Aorta (tissue), 5 donors: ENCODE measurements at places on chromosomes 7 and 10. TPM values are rescaled to one million over a fixed set of nuclear protein-coding genes. Genes with fewer than 3 reads are reported as not detected.
A peak's percentile ranks its signal among the peaks of the same experiment; 100 is the strongest.

DNA sequence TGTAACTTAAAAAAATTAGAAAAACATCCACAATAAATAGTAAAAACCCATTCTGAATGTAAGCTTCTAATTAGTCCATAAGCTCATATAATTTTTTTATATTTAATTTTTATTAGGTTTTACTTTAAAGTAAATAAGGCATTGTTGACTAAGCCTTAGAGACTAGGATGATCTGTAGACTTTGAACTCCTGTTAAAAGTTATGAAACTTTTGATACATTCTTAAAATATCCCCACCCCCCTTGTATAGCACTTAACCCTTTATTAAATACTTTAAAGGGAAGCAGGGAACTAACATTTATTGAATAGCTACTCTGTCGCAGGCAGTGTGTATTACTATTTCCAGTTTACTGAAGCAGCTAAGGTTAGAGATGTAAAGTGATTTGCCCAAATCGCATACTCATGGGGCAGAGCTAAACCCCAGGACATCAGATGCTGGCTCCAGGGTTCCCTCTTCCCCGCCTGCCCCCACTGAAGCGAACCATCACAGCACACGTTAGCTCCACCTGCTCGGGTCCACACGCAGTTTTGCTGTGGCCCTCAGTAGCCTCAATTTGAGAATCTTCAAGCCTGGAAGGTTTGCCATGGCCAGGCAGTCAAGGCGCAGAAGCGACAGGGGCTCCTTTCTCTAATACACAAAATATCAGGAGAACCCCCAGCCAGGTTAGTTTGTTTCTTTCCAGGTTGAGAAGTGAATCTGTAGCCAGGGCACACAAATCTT lies 762 bp downstream of the PON1 start:
- H3K27me3 ChIP-seq: no peaks in the 10 kb centered on the region
- no peak overlapping the region for H3K4me3 ChIP-seq
- H3K4me1 ChIP-seq: no peaks in the 10 kb centered on the region
- DNase-seq: no peak
- no peaks in the 10 kb centered on the region for H3K36me3 ChIP-seq
- no peak overlapping the region for H3K27ac ChIP-seq

- H3K27ac ChIP-seq: no peak overlapping the region
- H3K4me3 ChIP-seq: no peak overlapping the region
- H3K4me1 ChIP-seq: no peaks in the 10 kb centered on the region
- DNase-seq: no peak
- no peaks in the 10 kb centered on the region for H3K27me3 ChIP-seq
Measured at GRCh38 chr7:94042381-94042780, 38.2 kb upstream of the BET1 start.

DNA sequence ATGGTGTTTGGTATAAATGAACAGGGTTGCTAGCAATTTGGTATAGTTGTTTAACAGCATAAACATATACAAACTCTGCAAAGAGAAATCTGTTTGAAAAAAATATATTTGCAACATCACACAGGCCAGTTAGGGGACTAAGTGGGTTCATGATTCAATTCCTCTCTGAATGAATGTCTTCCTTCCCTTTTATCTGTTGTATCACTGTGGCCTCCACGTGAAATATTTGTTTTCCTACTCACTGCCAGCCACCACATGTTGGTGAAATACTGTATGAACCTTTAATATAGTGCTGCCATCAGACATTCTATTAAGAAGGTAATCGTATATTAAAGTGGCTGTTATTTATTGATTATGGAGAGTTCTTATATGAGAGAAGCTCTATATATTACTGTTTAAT lies 157.0 kb downstream of the ARID5B start:
- peaks cover 3% of the 10 kb centered on the region for H3K36me3 ChIP-seq
- no peak overlapping the region for H3K4me3 ChIP-seq
- H3K27me3 ChIP-seq: no peaks in the 10 kb centered on the region
- DNase-seq: no peak
- no peak overlapping the region for H3K27ac ChIP-seq

Gene SCART1
- 7.3 TPM for total RNA-seq

Gene AKR1C1
- total RNA-seq: 33.6 TPM

- H3K27me3 ChIP-seq: no peaks in the 10 kb centered on the region
- no peaks in the 10 kb centered on the region for H3K4me1 ChIP-seq
- H3K4me3 ChIP-seq: no peak overlapping the region
- no peaks in the 10 kb centered on the region for H3K36me3 ChIP-seq
- DNase-seq: no peak
Measured at GRCh38 chr7:117472335-117472734, 7.5 kb upstream of the CFTR start.

- peak; percentile 88 for DNase-seq
- no peak overlapping the region for H3K27ac ChIP-seq
- H3K27me3 ChIP-seq: no peaks in the 10 kb centered on the region
- no peaks in the 10 kb centered on the region for H3K4me1 ChIP-seq
Measured at GRCh38 chr7:28922624-28923331, 35.4 kb downstream of the TRIL start.

Gene GPR15LG
- total RNA-seq: not detected

Gene TAX1BP1
- 93.1 TPM for total RNA-seq

GRCh38 chr7:44914992-44915607 lies 29.8 kb upstream of the PURB start:
- H3K27ac ChIP-seq: no peak overlapping the region
- DNase-seq: no peak
- H3K27me3 ChIP-seq: no peaks in the 10 kb centered on the region
- H3K4me3 ChIP-seq: no peak overlapping the region
- H3K4me1 ChIP-seq: no peaks in the 10 kb centered on the region
- no peaks in the 10 kb centered on the region for H3K36me3 ChIP-seq

GRCh38 chr10:71028066-71028465 lies 139.7 kb upstream of the PCBD1 start:
- H3K4me3 ChIP-seq: no peak overlapping the region
- H3K36me3 ChIP-seq: no peaks in the 10 kb centered on the region

Gene SMKR1
- total RNA-seq: not detected

GRCh38 chr10:131003455-131003854 lies 308.1 kb downstream of the TCERG1L start:
- no peak overlapping the region for H3K4me3 ChIP-seq
- no peaks in the 10 kb centered on the region for H3K4me1 ChIP-seq
- H3K27ac ChIP-seq: no peak overlapping the region
- H3K36me3 ChIP-seq: no peaks in the 10 kb centered on the region
- no peak for DNase-seq

Gene LIPM
- not detected for total RNA-seq

Gene AMZ1
- total RNA-seq: 2.0 TPM
